Small intestine (tissue), 16 donors: ENCODE measurements at places on chromosomes 7 and 10. TPM values are rescaled to one million over a fixed set of nuclear protein-coding genes. Genes with fewer than 3 reads are reported as not detected.
A peak's percentile ranks its signal among the peaks of the same experiment; 100 is the strongest.

GRCh38 chr10:129586898-129587443 lies 119.9 kb downstream of the MGMT start:
- DNase-seq, result peak; percentile 2

GRCh38 chr10:25547382-25547781 lies 372.6 kb downstream of the GPR158 start:
- no peak for DNase-seq

Gene SPDYE1
- polyA plus RNA-seq, result not detected

Gene OPALIN
- polyA plus RNA-seq, result not detected

GRCh38 chr10:84499846-84500245 lies 171.5 kb downstream of the CCSER2 start:
- no peak for DNase-seq

DNA sequence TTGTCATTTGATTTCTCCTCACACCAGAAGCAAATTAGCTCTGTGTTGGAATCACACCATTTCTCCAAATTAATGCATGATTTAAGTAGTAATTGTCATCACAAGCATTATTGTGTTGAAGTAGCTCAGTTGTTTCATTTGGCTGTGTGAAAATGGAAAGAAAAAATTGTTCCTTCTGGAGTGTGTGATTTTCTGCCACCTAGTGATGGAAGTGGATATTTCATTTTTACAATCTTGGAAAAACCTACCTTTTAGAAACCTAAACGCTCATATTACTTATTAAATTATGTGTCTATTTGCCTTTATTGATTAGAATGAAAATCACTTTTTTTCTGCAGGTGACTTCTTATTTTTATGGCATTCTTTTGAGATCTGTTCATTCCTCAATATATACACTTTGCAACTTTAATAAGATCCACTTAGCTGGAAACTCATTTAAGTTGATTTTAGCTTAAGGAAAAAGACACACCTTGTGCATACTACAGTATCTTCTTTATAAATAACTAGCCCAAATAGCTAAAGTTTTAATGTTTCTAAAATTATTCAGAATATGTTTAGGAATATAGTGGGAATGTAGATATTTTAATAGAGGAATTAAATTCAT lies 50.0 kb downstream of the SRI start:
- DNase-seq, result peak; percentile 15

- peak; percentile 48 for DNase-seq
Observed at GRCh38 chr7:100483722-100484672, at the start of gene NYAP1. TSS of gene NYAP1 (plus strand) at chr7:100483927. CDS start at chr7:100485312, 1,385 bp downstream.

DNA sequence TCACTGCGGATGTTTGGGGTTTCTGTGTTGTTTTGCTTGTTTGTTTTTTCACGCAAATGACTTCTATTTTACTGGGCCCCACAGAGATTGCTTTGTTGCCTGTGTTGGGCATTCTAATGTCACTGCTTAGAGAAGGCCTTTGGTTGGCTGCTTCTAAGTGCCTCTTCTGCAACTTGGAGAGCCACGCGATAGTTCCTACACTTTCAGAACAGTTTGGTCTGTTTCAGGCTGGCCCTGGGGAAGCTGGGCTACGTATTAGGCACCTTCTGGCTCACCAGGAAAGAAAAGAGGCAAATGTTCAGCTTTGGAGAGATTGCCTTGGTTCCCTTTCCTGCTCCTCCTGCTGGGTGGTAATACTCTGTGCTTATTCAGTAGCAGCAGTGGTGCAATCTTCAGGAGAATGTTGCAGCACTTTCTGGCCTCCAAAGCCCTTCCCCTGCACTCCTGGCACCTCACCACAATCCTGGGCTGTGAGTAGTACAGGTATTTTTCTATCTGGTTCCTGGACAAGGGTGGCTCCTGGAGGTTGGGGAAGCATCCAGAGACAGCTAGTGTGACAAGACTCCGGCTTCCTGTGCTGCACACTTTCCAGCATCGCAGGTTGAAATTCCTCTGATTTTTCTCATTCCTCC lies 1.2 kb downstream of the ANTXRL start:
- no peak for DNase-seq
